ENCODE measurements at places on chromosomes 16 and 17.

DNA sequence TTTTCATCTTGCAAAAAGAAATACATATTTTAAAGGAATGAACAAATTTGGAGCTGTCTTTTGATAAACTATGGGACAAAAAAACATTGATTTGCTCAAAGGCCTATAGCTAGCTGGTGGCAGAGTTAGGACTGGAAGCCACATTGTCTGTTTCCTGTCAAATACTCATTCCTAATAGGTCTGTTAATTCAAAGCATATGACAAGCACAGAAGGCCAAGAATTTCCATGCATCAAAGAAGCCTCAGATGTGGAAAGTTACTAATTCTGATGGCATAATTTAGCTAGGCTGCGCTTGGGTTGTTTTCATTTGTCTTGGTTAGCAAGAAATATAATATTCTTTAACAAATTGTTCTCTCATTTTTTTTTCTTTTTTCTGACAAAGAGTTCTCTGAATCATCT is 98.0 kb downstream of the CDK5R1 start:
- DNase-seq = no peak

DNA sequence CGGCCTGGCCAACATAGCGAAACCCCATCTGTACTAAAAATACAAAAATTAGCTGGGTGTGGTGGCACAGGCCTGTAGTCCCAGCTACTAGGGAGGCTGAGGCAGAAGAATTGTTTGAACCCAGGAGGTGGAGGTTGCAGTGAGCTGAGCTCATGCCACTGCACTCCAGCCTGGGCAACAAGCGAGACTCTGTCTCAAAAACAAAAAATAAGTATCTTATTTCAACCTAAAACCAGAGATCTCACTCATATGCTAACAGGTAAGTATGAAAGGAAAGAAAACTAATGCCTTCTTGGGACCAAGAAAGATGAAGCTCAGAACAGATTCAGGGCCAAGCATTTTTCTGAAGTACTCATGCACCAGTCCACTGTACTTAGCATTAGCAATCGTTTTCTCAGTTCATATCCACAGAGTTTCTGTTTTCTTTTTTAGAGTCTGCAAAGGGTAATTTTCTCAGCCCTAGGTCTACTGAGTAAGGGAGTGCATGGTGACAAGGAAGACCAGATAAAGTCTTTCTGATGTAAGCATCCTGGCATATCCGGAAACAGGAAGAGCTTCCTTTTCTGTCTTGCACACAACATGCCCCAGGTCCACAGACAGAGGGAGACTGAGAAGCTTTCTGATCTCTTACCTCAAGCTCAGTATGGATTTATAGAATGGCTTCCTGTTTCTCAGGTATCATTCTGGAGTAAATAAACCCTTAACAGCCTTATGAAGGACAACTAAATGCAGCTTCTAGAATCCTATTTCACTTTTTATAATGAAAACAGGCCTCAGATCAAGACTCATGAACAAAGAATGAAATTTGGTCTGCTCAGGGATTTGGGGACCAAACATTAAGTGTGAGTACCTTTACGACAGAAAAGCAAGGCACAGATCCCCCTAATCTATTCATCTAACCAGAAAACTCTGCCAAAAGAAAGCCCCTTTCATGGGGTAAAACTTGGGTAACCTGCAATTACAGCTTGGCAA is 38.7 kb upstream of the FOXJ1 start:
- no peak for DNase-seq

GRCh38 chr17:41519501-41520224 is 973 bp upstream of the KRT15 start:
- no peak for DNase-seq

DNA sequence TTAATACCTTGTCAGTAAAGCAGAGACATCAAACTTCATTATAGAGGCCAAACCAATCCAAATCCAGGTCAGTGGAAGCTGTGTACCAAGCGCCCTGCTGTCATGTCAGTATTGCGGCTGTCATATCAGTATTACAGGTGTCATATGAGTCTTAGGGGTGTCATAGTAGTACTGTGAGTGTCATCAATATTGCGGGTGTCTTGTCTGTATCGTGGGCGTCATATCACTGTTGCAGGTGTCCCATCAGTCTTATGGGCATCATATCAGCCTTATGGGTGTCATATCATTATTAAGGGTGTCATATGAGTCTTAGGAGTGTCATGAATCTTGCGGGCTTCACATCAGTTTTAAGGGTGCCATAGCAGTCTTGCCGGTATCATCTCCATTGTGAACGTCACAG is 6.0 kb upstream of the PRDM7 start:
- no peak for DNase-seq

- no peak for DNase-seq
Observed at GRCh38 chr17:16918443-16918842, 53.5 kb downstream of the TNFRSF13B start.

DNA sequence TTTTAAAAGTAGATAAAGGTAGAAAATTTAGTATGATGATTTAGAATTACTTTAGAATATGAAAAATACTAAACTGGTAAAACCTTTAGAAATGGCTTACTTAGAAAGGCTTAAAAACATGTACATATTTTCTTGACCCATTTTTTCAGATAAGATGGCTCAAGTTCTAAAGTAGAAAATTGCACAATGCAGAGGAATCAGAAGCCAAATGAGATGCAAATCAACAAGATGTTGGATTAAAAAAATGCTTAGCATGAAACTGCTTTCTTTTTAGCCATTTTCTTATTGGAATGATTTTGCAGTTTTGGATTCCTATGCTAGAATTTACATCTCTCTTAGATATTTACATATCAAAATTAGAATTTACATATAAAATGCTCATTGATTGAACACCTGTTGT is 1.5 kb upstream of the KRTAP3-1 start:
- no peak for DNase-seq

DNA sequence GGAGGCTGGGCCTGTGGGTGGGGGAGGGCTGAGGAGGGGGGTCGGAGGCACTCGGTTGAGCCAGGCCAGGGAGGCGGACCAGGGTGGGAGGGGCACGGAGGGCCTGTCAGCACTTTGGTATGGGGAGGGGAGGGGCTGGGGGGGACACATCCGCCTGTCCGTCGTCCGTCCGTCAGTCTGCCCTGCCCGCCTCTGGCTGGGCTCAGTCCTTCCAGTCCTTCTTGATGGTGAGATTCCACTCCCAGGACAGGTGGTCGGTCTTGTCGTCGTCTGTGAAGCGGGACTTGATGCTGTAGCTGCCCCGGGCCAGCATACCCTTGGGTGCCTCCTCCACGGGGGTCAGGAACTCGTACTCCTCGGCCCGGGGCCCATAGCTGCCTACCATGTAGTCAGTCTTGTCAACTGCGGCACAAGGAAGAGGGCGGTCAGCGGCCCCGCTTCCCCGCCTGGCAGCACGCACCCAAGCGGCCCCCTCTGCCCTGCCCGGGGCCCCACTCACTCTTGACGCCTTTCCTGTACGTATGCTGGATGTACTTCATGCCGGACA is 2.4 kb downstream of the ARHGDIA start:
- no peak for DNase-seq

DNA sequence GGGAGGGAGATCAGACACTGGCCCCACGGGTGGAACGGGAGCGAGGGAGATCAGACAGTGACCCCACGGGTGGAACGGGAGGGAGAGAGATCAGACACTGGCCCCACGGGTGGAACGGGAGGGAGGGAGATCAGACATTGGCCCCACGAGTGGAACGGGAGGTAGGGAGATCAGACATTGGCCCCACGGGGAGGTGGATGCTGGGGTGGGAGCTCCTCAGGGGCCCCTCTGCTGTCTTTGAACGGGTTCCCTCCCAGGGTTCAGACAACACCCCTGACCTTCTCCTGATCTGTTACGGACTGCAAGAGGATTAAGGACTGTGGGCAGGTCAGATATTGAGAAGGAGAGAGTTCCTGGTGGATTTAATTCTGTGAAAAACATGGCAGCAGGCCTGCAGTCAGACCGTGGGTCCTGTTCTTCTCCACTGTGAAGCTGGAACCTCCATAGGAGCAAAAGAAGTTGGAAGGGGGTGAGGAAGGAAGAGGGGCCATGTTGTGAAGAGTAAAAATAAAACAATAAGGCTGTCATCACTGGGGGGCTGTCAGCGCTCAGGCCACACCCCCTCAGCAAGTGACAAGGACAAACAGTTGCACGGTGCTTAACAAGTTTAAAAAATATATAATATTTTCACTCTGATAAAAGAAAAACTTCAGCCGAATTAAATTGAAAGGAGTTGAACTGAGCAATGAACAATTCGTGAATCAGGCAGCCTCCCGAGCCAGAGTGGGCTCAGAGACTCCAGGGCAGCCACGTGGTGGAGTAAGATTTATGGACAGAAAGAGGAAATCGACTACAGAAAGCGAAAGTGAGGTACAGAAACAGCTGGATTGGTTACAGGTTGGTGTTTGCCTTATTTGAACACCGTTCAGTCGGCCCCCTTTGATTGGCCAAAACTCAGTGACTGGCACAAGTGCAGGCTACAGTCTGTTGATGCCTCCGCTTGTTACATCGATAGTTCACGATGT is 348.7 kb upstream of the TNRC6C start:
- DNase-seq = peak; percentile 58

GRCh38 chr16:75104836-75105235 is 11.7 kb downstream of the LDHD start:
- DNase-seq = no peak

DNA sequence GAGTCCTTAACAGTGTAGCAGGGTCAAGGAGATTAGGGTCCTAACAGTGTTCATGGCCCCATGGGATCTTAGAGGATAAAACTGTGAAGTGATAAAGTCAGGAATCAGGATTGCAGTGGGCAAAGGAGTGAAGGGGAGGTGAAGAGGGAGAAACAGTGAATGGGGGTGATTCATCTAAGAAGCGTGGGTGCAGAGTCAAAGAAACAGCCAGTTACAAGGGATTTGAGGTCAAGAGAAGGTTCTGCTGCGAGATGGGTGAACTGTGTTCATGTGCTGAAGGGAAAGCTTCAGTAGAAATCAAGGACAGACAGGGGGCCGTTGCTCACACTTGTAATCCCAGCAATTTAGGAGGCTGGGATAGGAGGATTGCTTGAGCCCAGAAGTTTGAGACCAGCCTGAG is 5.9 kb downstream of the GTF3C1 start:
- DNase-seq = no peak

DNA sequence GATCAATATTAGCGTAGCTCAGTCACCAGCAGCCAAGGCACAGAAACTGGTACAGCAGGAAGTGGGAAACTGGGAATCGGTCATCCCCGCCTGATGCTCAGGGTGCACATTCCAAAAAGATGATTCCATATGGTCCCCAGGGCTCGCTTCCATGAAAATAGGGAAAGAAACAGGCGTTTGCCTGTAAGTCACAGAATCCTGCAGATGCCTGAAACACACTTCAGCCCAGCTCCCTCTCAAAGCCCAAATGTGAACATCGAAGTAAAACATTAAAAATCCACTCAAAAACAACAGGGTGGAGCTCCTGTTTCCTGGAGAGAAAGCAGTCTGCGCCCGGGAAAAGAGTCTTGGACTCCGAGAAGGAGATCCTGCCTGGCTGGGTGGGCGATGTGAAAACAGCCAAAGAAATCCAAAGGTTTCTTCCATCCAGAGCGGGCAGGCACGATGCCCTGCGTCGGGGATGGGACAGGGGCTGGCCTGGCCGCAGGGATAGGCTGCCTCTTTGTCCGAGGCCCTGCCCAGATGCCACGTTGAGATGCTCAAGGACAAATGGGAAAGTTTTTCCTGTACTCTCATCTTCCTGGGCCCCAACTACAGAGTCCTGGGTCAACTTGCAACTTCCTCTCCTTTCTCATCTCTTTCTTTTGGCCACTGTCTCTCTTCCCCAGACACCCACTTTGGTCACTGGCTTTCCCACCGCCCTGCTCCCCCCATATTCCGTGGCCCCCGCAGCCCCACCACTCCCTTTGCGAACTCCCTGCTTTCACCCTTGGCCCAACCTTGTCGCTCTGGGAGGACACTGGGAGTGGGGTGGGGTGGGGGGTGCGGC is 743 bp downstream of the WIPI1 start:
- DNase-seq = no peak

DNA sequence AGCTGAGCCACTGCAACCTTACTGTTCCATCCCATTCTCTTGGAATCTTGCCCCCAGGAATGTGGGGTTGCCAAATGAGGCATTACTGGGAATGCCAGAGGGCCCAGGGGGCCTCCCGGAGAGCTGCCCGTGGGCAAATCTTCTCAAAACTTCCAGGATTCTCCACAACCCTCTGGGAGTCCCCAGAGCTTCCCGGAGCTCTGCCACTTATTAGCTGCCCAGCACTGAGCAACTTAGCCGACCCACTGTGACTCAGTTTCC is 306.0 kb downstream of the FOXL1 start:
- DNase-seq = no peak

GRCh38 chr17:13531721-13532120 is 70.0 kb downstream of the HS3ST3A1 start:
- no peak for DNase-seq

DNA sequence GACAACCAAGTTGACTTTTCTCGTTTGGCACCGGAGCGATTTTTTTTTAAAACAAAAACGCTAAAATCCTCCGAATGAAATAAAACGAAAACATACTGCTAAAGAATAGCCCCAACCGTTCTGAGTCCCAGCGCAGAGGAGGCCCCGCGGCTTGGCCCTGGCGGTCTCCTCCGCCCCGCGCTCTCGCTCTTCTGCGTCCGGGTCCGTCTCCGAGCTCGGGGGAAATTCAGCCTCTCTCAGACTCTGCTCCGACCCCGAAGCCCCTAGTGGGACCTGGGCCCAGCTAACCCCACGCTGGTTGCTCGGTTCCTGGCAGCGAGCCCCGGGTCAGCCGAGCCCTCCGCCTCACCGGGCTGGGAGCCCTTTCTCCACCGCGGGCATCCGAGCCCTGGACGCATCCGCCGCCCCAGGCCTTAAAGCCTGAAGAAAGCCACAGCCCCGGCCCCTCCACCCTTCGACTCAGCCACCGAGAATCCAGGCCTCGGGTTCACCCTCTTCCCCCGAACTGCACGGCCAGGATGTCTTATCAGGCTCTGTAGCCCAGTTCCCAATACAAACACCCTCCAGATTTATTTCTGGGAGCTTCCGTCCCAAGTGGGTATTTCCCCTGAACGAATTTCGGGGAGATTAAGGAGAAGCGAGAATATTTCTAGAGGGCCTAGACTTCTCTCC is 1.2 kb downstream of the TBX2 start:
- no peak for DNase-seq

- DNase-seq = peak; percentile 80
Observed at GRCh38 chr17:7136266-7136877, 21.8 kb upstream of the ASGR2 start.

DNA sequence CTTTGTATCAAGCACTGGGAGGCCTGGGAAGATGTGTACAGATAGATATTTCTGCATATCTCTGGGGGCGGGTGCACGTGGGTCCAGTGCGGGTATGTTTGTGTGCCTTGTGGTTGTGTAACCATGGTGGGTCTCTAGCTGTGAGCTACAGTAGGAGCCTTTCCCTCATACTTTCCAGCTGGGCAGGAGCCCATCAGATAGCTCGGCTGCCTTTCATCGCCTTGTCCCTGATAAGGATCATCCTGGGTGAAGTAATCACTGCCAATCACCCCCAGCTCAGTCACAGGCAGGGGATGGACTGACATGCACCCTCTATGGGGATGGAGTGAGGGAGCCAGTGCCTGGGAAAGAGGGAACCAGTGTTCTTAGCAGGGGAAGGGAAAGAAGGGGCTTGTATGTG is 3.2 kb upstream of the SCRN2 start:
- no peak for DNase-seq

- peak; percentile 62 for DNase-seq
Observed at GRCh38 chr16:58025351-58026138, at the start of gene MMP15. TSS of gene MMP15 (plus strand) at chr16:58025754. CDS start at chr16:58026351, 597 bp downstream.

Data from activated CD4-positive, alpha-beta T cell treated with anti-CD3 and anti-CD28 coated beads, Interleukin-2, amount 50 U/mL, for 4 hours (primary cell).